Left hindlimb (tissue), 1 donor: ENCODE measurements at places on chromosomes 11 and 22.
A peak's percentile ranks its signal among the peaks of the same experiment; 100 is the strongest.

GRCh38 chr11:62393061-62393611 is 25.7 kb upstream of the SCGB1A1 start:
- no peak for DNase-seq

- no peak for DNase-seq
Measured at GRCh38 chr11:130020323-130020722, 17.7 kb upstream of the PRDM10 start.

- no peak for DNase-seq
Measured at GRCh38 chr11:32015427-32015826, 75.4 kb upstream of the RCN1 start.

DNA sequence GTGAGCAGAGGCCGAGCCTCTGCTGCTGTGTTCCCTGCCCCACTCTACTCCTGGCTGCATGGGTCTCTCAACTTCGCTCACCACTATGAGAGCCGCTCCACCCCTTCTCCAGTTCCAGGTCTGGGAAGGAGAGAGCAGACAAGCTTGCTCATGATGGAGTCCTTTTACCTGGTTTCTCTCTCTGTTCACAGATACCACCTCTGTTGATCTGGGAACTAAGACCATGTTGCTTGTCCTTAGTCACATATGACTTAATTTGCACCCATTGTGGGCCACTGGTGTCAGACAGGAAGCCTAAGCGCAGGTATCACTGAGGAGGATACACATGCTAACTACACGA is 26.8 kb downstream of the MCM5 start:
- DNase-seq, result no peak

DNA sequence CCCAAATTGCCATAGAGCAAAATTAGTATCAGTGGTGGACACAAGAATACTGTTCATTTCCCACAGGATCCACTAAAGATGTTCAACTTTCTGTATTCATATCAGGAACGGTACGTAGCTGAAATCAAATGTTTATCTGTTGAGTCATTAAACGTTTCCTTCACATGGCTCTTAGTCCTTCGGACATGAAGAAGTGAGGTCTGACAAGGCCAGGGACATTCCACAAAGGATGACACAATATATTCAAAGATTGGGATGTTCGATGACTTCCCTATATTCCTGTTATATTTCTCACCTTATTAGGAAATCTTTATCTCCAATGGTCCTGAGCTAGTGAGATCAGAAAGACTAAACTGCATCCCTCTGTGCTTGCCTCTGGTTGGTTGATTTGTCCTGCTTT is 129.0 kb downstream of the ETS1 start:
- DNase-seq, result no peak

DNA sequence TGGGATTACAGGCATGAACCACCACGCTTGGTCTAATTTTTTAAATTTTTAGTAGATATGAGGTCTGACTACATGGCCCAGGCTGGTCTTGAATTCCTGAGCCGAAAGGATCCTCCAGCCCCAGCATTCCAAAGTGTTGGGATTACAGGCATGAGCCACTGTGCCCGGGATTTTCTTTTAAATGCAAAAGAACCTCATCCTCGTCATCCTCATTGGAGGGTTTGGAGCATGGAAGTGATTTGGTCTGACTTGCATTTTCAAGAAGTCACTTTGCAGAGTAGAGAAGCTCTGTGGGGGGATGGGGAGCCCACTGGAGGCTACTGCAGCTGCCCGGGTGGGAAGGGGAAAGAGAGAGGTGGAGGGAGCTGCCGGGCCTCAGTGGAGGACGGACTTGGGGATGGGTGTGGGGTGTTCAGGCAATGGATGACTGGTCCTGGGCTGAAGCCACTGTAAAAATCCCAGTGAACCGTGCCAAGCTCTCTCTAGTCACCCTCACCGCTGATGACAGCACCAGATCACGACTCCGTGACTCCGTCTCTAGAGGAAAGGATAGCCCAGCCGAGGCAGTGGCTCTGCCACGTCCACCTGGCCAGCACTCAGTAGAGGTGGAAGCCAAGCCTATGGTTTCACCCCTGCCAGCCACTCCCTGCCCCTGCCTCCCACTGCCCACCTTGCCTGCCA is 32.8 kb upstream of the SLC22A12 start:
- DNase-seq, result no peak

- no peak for DNase-seq
Measured at GRCh38 chr11:111200010-111200534, 45.5 kb upstream of the POU2AF2 start.

- DNase-seq, result no peak
Measured at GRCh38 chr11:130729678-130730300, 186.5 kb downstream of the SNX19 start.

GRCh38 chr11:19433367-19433766 is 192.6 kb upstream of the E2F8 start:
- no peak for DNase-seq

DNA sequence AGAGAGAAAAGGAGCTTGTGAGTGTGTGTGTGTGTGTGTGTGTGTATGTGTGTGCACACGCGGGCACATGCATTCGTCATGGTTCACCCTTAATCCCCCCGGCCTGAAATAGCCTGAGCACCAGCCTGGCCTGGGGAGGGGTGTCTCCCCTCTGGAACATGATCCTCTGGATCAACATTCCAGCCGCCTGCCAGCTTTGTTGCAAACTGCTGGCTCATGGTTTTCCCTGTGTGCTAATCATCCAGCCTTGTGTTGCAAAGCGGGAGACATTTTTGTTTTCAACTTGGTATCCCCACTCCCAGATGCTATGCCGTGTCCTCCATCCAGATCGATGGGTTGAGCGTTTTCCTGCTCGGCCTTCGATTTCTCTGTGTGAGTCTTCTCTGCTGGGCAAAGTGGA is 94.3 kb downstream of the FEZ1 start:
- DNase-seq, result peak; percentile 71

DNA sequence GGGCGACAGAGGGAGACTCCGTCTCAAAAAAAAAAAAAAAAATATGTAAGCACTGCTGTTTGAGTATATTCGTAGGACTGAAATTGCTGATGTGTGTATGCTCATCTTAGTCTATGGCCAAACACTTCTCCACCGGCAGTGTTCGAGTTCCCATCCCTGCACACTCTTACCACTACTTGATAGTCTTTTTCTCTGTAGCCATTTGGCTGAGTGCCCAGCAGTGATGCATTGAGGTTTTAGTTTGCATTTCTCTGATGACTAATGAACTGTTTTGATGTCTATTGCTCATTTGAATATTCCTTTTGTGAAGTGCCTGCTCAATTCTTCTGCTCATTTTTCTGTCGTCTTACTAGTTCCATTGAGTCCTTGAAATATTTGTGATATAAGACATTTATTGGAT is 1.9 kb downstream of the TIRAP start:
- DNase-seq, result no peak
